ENCODE measurements at places on chromosomes 5 and 9.
A peak's percentile ranks its signal among the peaks of the same experiment; 100 is the strongest.

DNA sequence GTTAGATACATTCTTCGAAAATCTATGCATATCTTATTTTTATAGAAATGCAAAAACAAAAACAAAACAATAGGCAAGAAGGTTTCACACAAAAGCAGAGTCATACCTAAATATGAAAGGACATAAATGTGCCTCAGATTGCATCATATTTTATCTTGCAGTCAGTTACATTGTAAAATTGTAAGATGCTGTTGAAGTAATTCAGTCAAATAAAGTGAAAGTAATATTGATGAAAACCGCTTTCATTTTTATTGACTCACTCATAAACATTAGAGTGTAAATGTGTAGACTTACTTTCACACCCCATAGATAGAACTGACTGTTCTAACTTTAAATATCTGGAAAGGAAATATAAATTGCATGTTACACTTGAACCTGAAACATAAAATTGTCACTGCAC lies 931.5 kb upstream of the NUDT12 start:
- DNase-seq, result no peak

DNA sequence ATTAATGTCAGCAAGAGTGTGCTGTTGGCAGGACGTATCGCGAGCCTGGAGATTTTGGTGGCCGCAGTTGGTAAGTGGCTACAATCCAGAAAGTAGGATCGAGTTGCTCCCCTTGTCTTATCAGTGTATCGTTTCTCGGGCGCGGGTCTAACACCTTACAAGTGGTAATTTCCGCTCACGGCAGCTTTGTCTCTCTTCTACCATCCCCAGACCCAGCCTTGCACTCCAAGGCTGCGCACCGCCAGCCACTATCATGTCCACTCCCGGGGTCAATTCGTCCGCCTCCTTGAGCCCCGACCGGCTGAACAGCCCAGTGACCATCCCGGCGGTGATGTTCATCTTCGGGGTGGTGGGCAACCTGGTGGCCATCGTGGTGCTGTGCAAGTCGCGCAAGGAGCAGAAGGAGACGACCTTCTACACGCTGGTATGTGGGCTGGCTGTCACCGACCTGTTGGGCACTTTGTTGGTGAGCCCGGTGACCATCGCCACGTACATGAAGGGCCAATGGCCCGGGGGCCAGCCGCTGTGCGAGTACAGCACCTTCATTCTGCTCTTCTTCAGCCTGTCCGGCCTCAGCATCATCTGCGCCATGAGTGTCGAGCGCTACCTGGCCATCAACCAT lies 1.1 kb downstream of the PTGER4 start:
- DNase-seq, result peak; percentile 64

- DNase-seq, result no peak
These were observed 34.4 kb downstream of the NSUN2 start for GRCh38 chr5:6598351-6598900.

GRCh38 chr5:66876266-66876807 lies 280.1 kb downstream of the MAST4 start:
- no peak for DNase-seq

DNA sequence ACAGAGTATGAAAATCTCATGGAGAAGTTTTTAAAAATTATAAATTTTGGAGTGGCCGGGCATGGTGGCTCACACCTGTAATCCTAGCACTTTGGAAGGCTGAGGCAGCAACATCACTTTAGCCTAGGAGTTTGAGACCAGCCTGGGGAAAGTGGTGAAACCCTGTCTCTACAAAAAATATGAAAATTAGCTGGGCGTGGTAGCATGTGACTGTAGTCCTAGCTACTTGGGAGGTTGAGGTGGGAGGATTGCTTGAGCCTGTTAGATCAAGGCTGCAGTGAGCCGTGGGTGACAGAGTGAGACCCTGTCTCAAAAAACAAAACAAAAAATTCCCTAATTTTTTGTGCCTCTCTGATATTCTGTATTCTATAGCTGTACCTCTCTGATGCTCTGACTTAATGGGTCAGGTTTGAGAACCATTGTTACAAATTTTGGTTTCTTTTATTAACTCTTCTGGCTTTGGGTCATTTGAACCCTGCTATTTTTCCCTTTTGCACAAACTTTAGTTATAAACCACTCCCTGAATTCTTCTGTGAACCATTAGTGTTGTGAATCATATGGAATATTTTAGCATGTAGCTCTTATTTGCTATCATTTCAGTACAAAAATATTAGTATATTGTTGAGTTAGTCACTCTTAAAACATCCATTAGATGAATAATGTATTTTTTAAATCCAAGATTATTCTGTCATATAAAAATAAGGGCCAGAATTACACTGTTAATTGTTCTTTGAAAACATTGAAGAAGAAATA lies 51.0 kb downstream of the FER start:
- no peak for DNase-seq

GRCh38 chr5:179292681-179293635 lies 52.3 kb downstream of the ADAMTS2 start:
- no peak for DNase-seq

GRCh38 chr5:149162401-149163084 lies 21.2 kb downstream of the ABLIM3 start:
- no peak for DNase-seq

- DNase-seq, result no peak
These were observed 592.8 kb downstream of the CSNK1G3 start for GRCh38 chr5:124104821-124105220.

DNA sequence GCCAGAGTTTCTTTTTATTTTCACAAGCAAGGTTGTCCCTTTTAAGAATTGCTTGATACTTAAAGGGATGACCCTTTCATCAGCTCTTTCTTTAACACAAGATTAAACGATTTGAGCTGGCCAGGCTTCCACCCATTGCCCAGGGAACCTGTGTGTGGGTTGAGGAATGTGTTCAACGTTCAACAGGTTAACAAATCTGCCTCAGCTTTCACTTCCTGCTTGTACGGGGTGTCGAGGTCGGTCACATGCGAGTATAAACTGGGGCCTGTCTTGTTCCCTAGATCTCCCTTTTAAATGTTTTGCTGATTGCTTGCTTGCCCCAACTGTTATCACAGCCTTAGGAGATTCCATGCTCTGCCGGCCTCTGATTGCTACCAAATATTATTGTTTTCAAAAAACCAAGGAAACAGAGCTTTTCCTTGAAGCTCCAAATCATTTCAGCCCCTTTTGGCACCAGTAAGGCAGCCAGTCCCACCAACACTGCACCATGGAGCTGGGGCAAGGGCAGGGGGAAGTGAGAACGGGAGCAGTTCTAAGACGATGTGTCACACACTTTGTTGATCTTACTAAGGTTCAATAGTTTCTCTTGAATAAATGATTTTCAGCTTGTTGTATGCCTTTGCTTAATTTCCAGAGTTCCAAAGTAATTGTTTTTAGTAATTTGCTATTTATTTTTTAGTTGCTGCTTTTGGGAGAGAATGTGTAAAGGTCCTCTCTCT lies 10.7 kb upstream of the CLK4 start:
- no peak for DNase-seq

DNA sequence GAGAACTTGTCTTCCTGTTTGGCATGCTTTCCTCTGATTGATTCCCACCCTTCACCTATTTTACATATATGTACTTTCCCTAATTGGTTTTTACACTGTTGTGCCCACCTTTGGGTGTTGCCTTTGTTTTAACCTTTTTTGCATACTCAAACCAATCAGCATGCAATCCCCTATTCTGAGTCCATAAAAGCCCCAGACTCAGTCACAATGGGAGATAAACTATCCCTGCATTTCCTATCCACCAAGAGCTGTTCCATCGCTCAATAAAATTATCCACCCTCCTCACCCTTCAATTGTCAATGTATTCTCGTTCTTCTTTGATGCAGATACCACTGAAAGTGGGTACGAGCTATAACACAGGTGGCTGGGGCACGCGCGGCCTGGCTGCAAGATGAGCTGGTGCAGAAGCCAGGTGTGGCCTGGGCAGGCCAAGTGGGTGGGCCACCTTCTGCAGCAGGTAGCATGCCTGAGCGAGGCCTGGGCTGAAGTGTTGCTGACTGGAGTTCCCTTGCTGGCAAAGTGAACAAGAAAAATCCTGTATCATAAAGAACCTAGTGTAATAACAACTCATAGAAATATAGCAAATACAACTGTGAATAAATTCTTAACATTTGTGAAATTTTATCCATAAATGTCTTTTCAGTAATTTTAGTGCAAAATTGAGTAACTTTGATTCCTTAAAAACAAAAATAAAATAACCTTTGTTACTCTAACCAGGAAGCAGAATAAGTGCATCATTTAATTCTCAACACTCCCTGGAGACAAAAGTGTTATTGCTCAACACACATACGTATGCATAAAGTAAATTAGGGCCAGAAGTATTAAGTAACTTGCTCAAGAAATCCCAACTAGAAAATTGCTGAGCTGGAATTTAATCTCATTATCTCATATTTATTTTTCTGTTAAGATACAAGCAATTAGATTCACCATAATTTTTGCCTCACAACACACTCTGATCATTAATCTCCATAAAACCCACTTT lies 685.3 kb upstream of the EDIL3 start:
- no peak for DNase-seq

DNA sequence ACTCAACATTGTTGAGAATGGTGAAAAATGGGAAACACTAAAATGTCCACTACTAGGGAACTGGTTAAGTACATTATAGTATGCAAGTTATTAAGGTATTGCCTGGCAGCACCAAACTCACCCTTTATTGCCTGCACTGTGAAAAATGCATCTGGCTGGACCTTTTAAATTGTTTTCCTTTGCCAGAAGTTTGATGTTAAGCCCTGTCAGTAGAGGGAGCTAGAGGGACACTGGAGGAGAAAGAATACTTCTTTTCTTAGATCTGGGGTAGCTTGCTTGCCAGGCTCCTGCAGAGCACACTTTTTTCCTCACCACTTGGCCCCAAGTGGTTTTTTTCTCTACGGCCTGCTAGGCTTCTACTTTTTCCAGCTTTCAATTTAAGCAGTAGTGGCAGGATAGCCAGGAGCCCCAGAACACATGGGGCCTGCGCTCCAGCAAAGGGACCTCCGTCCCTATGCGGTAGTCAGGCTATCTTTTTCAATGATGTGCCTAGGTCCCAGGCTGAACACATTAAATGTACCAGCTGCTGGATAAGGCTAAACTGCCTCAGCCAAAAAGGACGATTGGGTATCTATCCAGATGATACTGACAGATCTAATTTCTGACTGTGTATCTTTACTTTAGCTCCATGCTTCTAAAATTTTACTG lies 8.0 kb upstream of the HABP4 start:
- peak; percentile 29 for DNase-seq

DNA sequence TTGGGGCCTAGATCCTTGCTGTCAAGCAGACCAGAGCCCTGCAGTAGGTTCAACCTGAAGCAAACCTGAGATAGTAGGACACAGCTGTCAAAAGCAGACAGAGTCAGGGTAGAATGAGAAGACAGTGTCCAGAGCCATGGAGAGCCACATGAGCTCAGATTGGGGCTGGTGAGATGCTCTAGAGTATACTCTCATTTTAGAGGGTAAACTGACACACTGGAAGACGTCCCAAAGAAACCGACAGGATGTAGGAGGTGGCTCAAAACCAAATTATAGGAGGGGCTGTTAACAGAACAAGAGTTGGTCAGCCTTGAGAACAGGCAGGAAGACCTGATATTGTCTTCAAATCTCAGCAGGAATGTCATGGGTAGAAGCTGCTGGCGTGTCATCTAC lies 11.5 kb downstream of the CCDC69 start:
- no peak for DNase-seq

DNA sequence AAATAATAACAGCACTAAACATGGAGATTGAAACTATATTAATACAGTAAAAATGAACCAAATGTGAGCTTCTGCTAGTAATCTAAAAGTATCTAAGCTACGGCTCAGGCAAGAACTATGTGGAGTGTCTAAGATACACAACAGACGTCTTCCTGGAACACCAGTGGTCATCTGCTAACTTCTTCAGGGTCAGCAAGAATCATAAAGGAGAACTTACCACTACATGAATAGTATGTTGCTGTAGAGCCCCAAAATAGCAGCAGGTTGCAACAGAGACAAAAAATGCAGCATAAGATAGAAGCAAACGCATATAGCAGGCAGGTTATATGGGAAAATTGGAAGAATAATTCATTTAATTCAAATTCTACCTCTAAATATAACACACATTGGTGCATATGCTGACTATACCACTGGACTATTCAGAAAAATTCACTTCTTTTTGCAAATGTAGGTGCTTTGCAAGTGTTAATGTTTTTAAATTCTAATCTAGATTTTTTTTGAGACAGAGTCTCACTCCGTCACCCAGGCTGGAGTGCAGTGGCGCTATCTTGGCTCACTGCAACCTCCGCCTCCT lies 27.1 kb downstream of the DCTN4 start:
- DNase-seq, result no peak

DNA sequence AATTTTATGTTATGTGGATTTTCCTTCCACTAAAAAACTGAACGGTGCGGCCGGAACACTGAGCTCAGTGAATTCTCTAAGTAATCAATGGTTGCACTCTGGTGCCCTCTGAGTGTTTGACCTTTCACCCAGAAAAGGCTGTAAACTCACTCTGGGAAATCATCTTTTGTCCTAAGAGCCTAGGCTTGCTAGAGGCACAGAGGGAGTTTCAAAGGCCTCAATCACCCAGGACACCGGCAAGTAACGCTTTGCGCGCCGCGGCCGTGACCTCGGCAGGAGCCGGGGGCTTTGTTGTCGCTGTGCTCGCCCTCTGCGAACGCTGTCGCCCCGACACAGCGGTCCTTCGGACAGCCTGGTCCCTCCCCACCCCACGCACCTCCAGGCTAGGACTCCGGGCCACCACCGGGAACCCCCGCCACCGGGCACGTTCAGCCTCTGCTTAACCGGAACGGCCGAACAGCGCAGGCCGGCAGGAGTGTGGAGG lies 703 bp downstream of the ISCA1 start:
- no peak for DNase-seq

- no peak for DNase-seq
These were observed 444.8 kb downstream of the MAT2B start for GRCh38 chr5:163950248-163950647.

- DNase-seq, result no peak
These were observed 302.4 kb downstream of the ATPSCKMT start for GRCh38 chr5:9947225-9947714.

DNA sequence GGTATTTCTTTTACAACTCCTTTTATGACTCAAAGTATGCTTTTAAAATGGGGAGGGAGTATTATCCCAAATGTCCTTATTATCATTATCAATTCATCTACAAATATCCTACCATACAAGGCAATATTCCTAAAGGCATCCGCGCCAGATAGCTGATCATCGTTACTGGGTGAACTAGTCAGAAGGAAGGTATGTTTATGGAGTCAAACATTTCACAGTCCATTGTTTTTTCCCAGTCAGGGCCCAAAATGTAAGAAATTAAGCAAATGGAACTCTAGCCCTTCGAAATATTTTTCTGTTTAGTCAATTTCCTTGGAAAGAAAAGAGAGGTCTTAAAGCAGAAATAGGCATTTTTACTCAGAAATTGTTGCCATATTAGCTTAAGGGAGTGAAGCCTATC lies 188.5 kb upstream of the CCNG1 start:
- no peak for DNase-seq

- no peak for DNase-seq
These were observed 3.3 kb upstream of the TSC1 start for GRCh38 chr9:132947756-132948155.

DNA sequence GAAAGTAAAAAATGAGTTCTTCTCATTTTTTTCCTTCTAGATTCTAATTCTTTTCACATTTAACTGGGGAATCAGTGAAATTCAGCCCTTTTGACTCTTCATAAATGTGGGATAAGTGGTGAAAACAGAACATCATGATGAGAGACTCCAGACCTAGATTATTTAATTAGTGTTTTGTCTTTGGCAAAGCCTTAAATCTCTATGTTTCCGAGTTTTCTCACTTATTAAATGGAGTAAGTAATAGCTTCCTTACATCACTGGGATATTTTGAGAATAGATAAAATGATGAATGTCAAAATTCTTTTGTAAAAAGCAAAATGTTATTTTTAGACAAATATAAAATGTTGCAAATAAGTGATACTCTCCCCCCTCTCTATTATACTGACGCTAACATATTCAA lies 468.6 kb upstream of the ARRDC3 start:
- DNase-seq, result no peak

GRCh38 chr5:119578937-119579336 lies 50.4 kb upstream of the FAM170A start:
- peak; percentile 8 for DNase-seq

Data from activated CD4-positive, alpha-beta T cell treated with anti-CD3 and anti-CD28 coated beads for 48 hours (primary cell).